ENCODE measurements at places on chromosomes 5 and 9. TPM values are rescaled to one million over a fixed set of nuclear protein-coding genes. Genes with fewer than 3 reads are reported as not detected.

SPAG8 gene
- 0.58 TPM for total RNA-seq

- H3K4me1 ChIP-seq = no peaks in the 10 kb centered on the region
- no peak overlapping the region for H3K27ac ChIP-seq
- no peak overlapping the region for H3K4me3 ChIP-seq
- no peak for DNase-seq
- H3K27me3 ChIP-seq = no peaks in the 10 kb centered on the region
Measured at GRCh38 chr5:121533814-121534213, 317.9 kb upstream of the FTMT start.

TPRN gene
- 83.1 TPM for total RNA-seq

IFNA13 gene
- not detected for total RNA-seq

Measured in colonic mucosa (tissue), 4 donors.